ENCODE measurements at places on chromosomes 11 and 22.

GRCh38 chr11:86244063-86244521 lies 461 bp upstream of the EED start:
- no peak for DNase-seq

- no peak for DNase-seq
Observed at GRCh38 chr11:32581556-32581955, 2.1 kb upstream of the EIF3M start.

DNA sequence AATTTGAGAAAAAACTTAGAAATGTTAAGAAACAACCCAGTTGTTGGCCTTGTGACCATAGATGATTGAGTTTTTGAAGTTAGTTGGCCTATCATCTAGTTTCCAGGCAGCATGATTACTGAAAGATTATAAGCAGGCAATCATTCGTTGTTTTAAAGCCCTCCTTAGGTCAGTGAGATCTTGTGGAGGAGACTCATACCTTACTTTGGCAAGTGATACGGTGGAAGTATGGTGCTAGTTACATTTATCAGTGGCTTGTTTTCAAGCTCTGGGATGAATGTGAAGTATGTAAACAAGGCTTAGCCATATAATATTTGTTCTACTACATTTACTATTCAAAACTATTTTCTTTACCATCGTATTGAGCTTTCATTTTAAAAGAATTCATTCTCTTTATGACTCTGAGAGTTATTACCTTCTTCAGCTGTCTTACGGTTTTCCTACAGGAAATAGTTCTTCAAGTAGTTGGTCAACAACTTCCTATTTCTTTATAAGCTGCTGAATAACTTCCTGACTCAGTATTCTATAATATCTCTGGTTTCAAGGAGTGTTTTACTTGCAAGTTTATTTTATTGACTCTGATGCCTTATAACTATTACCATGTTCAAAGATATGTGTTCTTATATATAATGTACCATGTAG lies 7.3 kb downstream of the YAP1 start:
- no peak for DNase-seq

- no peak for DNase-seq
Observed at GRCh38 chr11:132409573-132410355, 1039.3 kb downstream of the NTM start.

- no peak for DNase-seq
Observed at GRCh38 chr11:47249378-47249715, 733 bp upstream of the ACP2 start.

- no peak for DNase-seq
Observed at GRCh38 chr11:128029219-128029722, 558.1 kb downstream of the ETS1 start.

GRCh38 chr22:27639248-27640086 lies 162.1 kb downstream of the MN1 start:
- DNase-seq: no peak

DNA sequence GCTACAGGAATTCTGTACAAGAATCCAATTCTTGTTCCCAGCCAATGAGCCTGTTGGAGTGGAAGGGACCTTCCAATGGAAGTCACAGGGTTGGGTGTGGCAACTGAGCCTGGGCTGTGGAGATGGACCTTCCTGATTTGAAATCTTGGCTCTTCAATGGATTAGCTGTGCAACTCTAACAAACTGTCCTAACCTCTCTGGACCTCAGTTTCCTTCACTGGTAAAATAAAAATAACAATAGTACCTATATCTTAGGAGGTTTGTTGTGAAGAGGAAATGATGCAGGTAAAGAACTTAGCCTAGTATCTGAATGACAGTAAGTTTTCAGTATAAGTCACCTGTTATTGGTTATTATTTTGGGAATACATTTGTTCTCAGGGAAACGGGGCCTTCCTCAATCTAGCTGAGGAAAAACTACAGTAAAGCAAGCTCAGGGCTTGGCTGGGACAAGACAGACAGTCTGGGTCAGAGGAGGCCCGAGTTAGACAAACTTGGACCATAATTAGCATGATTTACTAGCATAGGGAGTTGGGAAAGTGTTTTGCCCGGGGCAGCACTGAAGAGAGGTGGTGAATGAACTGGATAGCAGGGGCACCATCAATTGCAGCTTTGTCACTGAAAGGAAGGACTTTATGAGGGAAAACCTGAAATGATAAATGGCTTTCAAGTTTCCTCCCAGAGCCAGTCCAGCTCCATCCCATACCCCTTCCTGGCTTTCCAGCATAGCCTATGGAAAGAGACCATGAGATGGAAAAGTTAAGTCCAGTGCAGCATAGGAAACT lies 13.7 kb downstream of the ELF5 start:
- DNase-seq: no peak

GRCh38 chr11:73274722-73275380 lies 2.7 kb downstream of the P2RY6 start:
- no peak for DNase-seq

DNA sequence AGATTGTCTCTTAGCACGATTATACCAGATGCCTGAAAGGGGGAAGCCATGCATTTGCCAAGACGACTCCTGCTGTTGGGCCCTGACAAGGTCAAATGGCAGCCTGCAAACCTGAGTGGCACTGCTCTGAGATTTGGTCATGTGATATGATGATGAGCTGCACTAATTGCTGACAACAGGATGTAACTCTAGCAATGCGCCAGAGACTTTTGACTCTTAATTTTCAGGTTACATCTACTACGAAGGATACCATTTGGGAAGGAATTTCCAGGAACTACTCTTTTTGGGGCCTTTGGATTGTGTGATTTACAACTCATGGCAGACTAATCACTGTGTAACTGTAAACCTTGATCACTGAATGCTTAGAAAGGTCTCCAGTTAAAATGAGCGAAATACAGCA lies 13.1 kb downstream of the TREH start:
- no peak for DNase-seq

GRCh38 chr22:49087198-49087597 lies 740.5 kb downstream of the BRD1 start:
- DNase-seq: no peak

- no peak for DNase-seq
Observed at GRCh38 chr11:16367252-16367651, 10.9 kb upstream of the SOX6 start.

DNA sequence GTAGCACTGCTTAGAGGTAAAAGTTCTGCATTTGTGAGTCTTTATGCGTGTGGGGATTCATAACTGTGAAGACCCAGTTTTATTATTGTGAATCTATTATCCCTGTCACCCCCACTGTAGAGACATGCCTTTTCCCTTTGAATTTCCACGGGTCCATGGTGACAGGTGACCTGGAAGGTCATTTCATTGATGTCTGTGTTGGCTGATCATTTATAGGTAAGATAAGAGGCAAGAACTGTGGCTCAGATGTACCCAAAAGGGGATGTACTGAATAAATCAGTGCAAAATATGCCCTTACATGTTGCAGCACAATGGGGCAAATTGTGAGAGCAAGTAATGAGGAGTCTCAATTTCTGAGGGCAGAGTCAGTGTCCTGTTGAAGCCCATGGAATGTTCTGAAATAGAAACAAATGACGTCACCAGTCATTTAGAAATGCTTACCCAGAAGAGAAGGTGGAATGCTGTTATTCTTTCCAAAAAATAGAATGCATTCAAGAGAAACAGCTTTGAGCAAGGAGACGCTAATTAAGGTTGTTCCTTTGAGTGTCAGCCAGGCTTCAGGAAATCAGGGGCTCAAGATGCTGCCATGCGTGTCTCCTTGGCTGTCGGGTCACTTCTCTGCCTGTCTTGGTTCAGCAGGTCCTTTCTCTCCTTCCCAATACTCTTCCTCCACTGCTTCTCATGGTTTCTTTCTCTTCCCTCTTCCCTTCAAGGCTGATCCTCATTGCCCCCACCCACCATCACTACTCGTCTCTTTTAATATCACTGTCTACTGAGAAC lies 118.7 kb upstream of the E2F8 start:
- no peak for DNase-seq

DNA sequence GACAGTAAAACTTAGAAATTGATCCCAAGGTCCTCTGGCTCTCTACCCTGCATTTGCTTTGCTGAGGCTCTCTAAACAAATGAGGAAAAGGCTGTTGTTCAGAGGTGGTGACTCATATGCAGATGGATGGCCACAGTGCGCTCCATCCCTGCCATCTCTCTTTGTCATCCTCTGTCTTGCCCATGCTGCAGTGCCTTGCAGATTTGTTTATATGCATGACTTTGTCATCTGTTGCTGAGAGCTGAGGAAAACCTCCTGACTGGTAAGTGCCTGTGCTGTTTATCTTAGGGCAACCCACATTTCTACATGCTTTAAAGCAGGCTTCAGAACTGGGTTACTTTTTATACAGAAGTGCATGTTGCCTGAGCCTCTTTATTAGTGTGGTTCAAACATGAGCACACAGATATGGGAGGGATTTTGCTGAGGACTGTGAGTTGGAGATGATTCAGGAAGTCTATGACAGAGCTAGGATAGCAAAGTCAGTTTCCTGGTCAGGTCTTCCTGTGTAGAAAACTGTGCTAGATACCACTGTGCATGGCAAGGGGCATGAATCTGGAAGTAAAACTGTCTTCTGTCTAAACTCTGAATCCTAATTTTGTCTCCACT lies 57.4 kb downstream of the JAM3 start:
- DNase-seq: no peak

Measured in NCI-H446 (cell line).